ENCODE measurements at places on chromosomes 16 and 17.

- no peak for DNase-seq
These were observed 10.8 kb downstream of the THRA start for GRCh38 chr17:40073454-40074174.

DNA sequence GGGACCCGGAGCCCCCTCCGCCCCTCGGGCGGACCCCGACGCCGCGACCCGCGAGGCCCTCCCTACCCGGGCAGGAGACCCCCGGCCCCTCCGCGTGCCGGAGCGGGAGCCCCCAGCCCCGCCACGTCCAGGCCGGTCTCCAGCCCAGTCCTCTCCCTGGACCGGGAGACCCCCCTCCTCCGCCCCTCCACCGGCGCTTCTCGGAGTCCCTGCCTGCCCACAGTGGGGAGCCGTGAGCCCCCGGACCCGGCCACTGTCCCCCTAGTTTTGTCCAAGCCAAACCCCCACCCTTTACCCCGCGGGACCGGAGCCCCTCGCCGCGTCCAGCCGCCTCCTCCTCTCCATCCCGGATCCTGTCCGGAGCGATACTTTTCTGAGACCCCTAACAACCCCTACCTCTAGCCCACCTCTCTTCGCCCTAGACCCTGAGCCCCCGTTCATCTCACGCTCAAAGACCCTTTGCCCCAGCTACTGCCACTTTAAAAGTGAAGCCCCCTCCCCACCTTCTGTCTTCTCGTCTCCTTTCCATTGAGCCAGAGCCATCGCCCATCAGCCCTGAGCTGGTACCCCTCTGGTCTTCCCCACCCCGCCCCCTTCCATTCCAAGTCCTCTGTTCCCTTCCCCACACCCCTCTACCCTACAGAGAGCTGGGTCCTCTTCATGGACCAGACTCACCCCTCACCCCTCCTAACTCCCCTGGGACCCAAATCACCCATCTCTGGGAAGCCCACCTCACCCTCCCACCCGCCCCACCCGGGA lies 1.0 kb downstream of the NECAB2 start:
- DNase-seq, result no peak

DNA sequence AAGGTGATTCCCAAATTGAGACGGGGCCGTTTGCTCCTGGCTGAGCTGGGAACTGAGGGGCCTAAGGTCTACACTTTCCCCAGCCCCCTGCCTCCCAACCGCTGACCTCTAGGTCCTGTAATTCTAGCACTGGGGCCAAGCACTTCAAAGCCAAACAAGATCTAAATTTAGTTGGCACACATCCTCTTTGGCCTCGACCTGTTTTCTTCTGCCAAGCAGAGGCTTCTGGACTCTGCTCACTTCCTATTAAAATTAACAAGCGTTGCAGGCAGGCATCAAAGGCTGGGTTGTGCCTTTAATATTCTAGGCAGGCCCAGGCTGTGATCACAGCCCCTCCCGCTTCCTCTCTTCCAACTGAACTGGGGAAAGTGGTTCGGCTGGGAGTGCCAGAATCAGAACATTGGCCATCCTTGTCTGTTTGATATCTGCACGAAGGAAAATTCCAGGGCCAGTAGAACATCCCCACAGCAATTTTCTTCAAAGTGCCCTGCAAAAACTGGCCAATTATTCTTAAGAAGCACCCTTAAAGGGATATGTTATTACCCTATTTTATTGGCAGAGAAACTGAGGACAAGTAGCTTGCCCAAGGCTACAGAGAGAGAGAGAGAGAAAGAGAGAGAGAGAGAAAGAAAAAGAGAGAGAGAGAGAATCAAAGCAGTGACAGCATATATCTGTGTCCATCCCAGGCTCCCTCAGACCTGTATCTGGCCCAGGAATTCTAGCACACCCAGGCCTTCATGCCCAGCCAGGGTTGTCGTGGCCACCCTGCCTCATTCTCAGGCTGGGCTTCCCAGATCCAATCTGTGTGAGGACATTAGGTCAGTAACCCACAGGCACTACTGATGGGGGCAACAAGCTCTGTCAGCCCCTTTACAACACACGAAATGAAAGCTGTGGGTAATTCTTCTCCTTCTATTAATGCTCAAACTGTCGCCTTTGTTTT lies 12.8 kb upstream of the MT4 start:
- no peak for DNase-seq

DNA sequence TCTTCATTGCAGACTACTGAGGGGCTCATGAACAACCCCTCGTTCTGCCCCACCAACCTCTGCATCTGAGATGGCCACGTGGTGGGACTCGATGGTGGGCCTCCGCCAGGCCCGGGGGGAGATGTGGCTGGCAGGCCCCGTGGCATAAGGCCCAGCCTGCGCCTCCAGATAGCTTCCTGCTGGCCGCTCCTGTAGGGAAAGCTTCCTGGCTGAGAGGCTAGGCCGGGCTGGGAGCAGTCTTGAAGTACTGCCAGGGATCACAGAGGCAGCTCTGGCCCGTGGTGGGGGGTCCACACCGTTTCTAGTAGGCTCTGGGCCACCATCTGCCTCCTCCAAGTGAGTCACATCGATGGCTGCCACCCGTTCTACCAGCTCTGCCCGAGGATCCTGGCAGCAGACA lies 7.6 kb downstream of the CAMKK1 start:
- DNase-seq, result no peak

DNA sequence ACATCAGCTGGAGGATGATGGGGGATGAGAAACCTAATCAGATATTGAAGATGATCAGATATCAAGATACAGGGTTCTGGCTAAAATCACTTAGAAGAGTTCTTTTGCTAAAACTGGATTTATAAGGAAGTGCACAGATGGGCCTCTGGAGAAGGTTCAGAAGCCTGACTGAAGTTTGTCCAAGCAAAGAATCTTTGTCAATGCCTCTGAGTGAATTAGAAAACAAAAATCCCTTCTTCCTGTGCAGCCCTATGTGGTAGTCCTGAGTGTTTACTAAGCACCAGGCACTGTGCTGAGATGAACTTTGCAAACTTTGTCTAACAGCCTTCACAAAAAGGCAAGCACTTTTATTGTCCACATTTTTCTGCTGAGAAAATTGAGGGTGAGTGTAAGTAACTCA lies 11.4 kb upstream of the CENPV start:
- no peak for DNase-seq

- no peak for DNase-seq
These were observed 735 bp downstream of the LSM12 start for GRCh38 chr17:44065668-44066203.

GRCh38 chr17:16328997-16329396 lies 24.3 kb downstream of the CENPV start:
- no peak for DNase-seq

- no peak for DNase-seq
These were observed 260.3 kb downstream of the RBFOX3 start for GRCh38 chr17:79350533-79350932.

DNA sequence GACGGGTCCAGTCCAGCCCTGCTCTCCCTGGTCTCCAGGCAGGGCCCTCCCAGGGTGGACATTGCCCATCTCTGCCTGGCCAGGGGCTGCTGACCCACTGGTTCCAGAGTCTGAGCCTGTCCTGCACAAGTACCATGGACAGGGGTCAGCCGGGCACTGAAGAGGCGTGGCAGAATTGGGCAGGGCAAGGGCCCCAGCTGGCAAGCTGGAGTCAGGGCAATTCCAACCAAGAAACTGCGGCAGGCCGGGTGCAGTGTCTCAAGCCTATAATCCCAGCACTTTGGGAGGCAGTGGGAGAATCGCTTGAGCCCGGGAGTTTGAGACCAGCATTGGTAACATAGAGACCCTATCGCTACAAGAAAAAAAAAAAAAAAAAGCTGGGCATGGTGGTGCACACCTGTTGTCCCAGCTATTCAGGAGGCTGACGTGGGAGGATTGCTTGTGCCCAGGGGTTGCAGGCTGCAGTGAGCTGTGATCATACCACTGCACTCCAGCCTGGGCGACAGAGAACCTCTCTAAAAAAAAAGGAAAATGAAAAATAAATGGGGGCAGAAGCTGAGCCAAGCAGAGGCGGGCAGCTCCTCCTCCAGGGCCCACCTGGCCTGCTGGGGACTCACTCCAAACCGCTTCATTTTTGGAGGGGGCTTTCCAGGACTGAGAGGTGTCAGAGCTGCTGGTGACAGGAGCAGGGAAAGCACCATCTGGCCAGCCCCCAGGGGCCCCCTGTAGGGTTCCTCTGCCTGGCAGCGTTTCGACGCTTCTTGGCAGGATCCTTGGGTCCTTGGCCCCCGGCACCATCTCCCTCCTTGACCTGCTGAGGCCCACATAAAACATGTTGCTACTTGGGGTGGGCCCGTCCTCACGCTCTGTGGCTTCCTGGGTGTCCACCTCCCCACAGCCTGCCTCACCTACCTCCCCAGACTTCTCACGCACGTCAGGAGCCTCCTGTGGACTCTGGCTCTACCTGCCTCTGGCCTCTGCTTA lies 2.9 kb upstream of the MAFG start:
- DNase-seq, result no peak

DNA sequence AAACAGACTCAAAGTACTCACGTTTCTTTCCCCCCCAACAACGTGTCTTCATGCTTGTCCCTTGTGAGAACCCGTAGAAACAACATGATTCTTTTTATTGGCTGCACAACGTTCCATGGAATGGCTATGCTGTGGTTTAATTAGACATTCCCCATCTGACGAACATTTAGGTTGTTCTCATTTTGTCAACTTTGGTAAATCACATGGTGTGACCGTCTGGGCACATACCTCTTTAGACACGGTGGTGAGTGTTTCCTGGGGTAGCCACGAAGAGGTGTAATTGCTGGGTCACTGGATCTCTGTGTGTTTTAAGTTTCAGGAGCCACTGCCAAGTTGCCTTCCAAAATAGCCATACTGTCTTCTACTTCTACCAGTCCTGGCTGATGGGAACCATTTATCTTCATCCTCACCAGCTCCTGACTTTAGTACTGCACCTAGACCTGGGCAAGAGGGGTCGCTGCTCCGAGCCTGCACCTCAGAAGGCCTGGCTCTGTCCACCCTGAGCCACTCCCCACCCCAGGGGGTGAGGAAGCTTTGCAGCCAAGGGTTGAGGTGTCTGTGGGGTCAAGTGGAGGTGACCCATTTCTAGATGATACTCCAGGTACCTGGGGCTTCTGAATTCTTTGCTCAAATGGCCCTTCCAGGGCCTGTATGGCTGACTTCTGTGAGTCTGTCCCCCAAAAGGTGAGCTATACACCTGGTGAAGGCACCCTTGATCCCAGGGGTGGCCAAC lies 84.7 kb downstream of the IRX5 start:
- DNase-seq, result no peak

- no peak for DNase-seq
These were observed 182.7 kb upstream of the ZFHX3 start for GRCh38 chr16:73230651-73231050.

DNA sequence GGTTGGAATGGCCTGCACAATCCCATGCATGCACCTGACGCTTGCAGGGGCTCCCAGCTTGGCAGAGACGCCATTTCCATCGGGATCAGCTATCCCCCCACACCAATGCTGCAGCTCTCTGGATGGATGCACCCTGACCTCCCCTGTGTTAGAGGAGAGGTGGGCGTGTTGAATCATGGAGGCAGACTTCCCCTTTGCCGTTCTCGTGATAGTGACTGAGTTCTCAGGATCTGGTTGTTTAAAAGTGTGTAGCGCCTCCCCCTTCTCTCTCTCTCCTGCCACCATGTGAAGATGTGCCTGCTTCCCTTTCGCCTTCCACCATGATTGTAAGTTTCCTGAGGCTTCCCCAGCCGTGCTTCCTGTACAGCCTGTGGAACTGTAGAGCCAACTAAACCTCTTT lies 17.8 kb upstream of the KCNH6 start:
- no peak for DNase-seq

- DNase-seq, result no peak
These were observed 27.4 kb upstream of the ADORA2B start for GRCh38 chr17:15917438-15918027.

DNA sequence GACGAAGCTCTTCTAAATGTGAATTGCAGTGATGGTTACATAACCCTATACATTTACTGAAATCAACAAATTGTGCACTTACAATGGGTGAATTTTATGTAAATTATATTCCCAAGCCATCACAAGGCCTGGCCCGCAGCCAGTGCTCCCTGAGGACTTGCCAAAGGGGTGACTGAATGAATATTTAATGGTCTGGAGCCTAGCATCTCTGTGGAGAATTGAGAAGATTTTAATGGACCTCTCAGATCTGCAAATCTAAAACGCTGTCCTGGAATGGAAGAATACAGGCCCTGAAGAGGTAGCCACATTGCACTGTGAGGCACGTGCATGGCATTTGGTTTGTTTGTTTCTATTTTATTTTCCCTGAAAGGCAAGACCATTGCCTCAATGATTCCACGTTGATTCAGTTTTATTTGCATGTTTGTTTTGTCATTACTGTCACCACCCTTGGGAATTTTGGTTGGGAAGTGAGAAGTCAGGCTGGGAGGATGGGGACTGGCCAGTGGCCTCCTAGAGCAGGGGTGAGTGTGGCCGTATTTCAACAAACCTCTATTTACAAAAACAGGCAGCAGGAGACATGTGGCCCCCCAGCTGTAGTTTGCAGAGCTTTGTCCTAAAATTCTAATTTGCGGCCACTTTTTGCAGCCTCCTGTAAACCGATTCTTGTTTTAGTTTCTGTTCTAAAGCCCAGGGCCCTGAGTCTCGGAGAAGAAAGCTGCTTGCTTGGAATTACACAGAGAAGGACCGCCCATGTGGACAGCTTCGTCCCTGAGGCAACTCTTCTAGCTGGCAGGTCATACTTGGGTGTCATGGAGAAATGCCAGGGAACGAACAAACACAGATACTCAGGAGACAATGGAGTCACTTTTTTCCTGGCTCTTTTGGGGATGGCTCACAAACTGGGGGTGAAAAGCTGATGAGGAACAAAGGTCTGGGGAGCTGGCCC lies 40.5 kb upstream of the GCSH start:
- DNase-seq, result no peak

DNA sequence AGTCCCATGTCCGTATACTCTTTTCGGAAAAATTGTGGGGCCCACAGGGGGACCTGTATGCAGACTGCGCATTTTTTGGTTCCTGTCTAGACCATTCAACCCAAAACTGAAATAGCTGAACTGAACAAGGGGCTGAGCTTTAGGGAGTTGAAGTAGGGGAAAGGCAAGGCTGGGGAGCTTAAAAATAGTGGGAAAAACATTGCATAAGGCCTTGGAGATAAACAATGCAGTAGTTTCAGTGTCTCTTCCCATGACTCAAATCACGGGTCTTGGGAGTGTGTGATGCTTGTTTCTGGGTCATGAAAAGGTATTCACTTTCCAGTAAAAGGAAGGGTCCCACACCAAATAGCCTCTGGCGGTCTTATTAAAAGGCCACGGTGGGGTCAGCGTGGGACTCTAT lies 402.8 kb upstream of the SALL1 start:
- no peak for DNase-seq

GRCh38 chr17:46043606-46044005 lies 44.6 kb downstream of the STH start:
- no peak for DNase-seq

DNA sequence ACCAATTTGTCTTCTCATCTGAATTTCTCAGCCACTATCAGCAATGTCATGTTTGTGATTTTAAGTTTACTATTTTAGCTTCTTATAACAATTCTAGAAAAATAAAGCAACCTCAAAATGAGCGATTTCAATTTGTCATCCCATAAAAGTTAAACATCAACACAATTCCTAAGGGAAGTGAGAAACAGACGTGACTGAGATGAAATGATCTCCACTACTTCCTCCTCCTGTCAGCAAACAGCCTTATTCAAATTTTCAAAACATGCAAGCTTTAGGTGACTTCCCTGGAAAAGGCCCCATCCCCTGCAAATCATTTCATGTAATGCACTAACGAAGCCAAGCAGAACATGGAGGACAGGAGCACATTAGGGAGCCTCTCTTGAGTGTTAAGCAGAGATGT lies 64.9 kb downstream of the ZNF652 start:
- DNase-seq, result no peak
